ENCODE measurements at places on chromosomes 4 and X. TPM values are rescaled to one million over a fixed set of nuclear protein-coding genes. Genes with fewer than 3 reads are reported as not detected.

GRCh38 chr4:109334129-109335105 is 32.0 kb upstream of the COL25A1 start:
- DNase-seq, result no peak
- H3K27me3 ChIP-seq, result no peaks in the 10 kb centered on the region
- no peak overlapping the region for H3K4me3 ChIP-seq
- no peaks in the 10 kb centered on the region for H3K4me1 ChIP-seq

GRCh38 chr4:78766650-78767049 is 9.5 kb upstream of the BMP2K start:
- no peak for DNase-seq
- H3K4me1 ChIP-seq, result no peaks in the 10 kb centered on the region
- H3K27me3 ChIP-seq, result no peaks in the 10 kb centered on the region

GRCh38 chr4:7624396-7624980 is 189.8 kb upstream of the PSAPL1 start:
- H3K4me1 ChIP-seq, result no peaks in the 10 kb centered on the region
- H3K4me3 ChIP-seq, result no peak overlapping the region
- no peaks in the 10 kb centered on the region for H3K36me3 ChIP-seq
- no peak overlapping the region for H3K27ac ChIP-seq

- H3K4me1 ChIP-seq, result no peaks in the 10 kb centered on the region
- no peak overlapping the region for H3K4me3 ChIP-seq
- H3K36me3 ChIP-seq, result no peaks in the 10 kb centered on the region
- no peak for DNase-seq
- no peak overlapping the region for H3K27ac ChIP-seq
Observed at GRCh38 chrX:39774774-39775328, 322.9 kb downstream of the BCOR start.

GRCh38 chrX:21469071-21469470 is 94.9 kb downstream of the CNKSR2 start:
- DNase-seq, result no peak
- no peak overlapping the region for H3K27ac ChIP-seq
- H3K27me3 ChIP-seq, result no peaks in the 10 kb centered on the region
- H3K36me3 ChIP-seq, result no peaks in the 10 kb centered on the region

DNA sequence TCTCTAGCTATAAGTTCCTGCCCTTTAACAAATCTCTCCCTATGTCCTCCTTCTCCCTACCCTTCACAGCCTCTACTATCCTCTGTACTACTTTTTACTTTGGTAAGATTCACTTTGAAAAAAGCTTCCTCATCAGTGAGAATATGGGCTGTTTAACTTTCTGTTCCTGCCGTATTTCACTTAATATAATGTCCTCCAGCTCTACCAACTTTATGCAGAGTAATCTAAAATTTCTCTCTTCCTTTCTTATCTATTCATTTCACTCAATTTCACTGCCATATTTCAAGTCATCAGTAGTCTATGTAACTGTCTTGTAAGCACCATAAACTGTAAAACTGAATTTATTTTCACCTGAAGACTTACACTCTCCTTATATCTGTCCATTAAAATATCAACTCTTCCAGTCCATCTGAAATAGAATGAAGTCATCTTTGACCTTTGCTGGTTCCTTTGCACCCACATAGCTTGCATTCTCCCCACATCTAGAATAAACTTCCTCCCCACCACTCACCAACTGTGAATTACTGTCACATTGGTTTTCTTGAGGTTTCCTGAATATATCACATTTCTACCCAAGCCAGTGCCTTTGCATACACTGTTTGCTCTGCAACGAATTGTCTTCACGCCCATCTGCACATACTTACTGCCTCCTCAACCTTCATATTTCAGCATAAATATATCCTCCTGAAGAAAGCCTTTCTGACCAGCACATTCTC is 54.6 kb downstream of the ARAP2 start:
- H3K4me1 ChIP-seq, result no peaks in the 10 kb centered on the region
- no peak for DNase-seq
- H3K27ac ChIP-seq, result no peak overlapping the region
- no peaks in the 10 kb centered on the region for H3K36me3 ChIP-seq
- no peak overlapping the region for H3K4me3 ChIP-seq

- H3K27me3 ChIP-seq, result no peaks in the 10 kb centered on the region
- DNase-seq, result peak; percentile 28
- no peaks in the 10 kb centered on the region for H3K36me3 ChIP-seq
- no peak overlapping the region for H3K4me3 ChIP-seq
- no peak overlapping the region for H3K27ac ChIP-seq
- H3K4me1 ChIP-seq, result no peaks in the 10 kb centered on the region
Observed at GRCh38 chrX:136272325-136272724, 21.1 kb upstream of the MAP7D3 start.

DNA sequence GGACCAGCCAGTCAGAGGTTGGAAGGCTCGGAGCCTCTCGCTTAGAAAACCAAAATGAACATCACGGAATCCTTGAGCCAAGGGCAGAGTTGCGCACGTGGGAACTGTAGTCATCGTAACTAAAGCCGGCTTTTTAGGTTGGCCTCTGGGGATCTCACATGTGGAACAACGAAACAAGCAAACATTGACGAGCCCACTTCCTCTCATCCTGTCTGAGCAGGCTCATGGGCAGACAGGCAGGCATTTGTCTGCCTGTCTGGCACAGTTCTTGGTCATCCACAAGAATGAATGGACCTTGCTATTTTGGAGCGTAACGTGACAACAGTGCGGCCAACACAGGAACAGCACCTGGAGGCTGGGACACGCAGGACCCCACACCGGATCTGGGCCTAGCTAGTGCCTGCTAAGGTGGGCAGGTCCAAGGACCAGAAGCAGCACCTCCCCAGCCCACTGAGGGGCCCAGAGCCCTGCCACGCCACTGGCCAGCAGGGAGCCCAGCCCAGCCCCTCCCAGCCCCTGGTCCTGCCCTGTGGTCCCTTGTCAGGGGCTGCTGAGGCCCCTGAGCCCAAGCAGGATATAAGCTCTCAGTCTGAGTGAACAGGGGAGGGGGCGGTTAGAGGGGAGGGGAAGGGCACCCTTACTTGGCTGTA is 9.2 kb upstream of the TREX2 start:
- H3K4me1 ChIP-seq, result no peaks in the 10 kb centered on the region
- no peaks in the 10 kb centered on the region for H3K27me3 ChIP-seq
- H3K4me3 ChIP-seq, result no peak overlapping the region
- no peak for DNase-seq
- H3K27ac ChIP-seq, result no peak overlapping the region
- H3K36me3 ChIP-seq, result no peaks in the 10 kb centered on the region

- no peak overlapping the region for H3K27ac ChIP-seq
- no peaks in the 10 kb centered on the region for H3K27me3 ChIP-seq
- H3K4me3 ChIP-seq, result no peak overlapping the region
Observed at GRCh38 chr4:106738121-106738520, 298.0 kb downstream of the DKK2 start.

- H3K27ac ChIP-seq, result no peak overlapping the region
- H3K4me3 ChIP-seq, result no peak overlapping the region
- no peaks in the 10 kb centered on the region for H3K36me3 ChIP-seq
Observed at GRCh38 chr4:7076696-7077082, 8.8 kb upstream of the GRPEL1 start.

DNA sequence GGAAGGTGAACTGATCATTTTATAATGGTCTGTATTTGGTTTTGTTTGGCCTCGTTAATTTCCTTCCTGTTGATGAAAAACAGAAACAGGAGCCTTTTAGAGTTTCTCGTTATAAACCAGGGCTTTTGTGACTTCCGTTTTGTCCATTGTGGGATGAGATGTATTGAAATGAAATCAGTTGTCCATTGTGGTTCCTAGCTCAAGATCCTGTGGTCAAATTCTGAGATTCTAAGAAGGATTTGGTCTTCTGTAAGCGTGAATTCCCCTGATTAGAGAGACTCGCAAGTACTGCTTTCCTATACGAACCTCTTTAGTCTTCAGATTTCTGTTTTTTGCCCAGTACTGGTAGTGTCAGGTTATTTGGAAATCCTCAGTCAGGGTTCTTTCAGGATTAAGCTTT is 101.7 kb downstream of the RAPGEF2 start:
- no peak for DNase-seq
- H3K27me3 ChIP-seq, result no peaks in the 10 kb centered on the region
- H3K4me1 ChIP-seq, result no peaks in the 10 kb centered on the region
- no peak overlapping the region for H3K27ac ChIP-seq
- no peak overlapping the region for H3K4me3 ChIP-seq

DNA sequence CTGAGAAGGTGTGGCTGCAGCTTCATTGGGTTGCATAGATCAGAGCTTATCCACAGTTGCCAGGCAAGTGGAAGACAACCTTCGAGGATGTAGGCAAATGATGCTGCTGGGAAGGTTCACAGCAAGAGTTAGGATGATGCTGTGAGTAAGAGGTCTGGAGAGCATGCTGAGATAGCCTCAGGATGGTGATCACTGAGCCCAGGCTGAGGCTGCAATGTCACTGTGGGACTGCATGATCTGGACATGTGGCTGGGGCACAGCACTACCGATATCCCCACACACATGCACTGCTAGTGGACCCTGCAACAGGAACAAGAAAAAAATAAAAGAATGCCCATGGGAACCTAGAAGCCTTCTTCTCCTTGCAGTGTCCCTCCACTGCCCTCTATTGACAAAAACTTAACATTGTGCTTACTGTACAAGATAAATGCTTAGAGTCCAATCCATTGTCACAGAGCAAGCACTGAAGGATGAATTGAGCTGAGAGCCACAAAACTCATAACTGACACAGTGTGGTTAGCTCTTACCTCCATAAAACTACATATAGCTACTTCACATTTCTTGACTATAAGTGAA is 105.6 kb downstream of the CNKSR2 start:
- H3K27ac ChIP-seq, result no peak overlapping the region
- no peaks in the 10 kb centered on the region for H3K27me3 ChIP-seq
- no peaks in the 10 kb centered on the region for H3K36me3 ChIP-seq
- peak; percentile 73 for DNase-seq
- H3K4me1 ChIP-seq, result no peaks in the 10 kb centered on the region

- no peaks in the 10 kb centered on the region for H3K27me3 ChIP-seq
- H3K4me3 ChIP-seq, result no peak overlapping the region
- no peak overlapping the region for H3K27ac ChIP-seq
- peak; percentile 87 for DNase-seq
- no peaks in the 10 kb centered on the region for H3K36me3 ChIP-seq
Observed at GRCh38 chrX:154918060-154918483, 31.9 kb downstream of the F8A1 start.

- no peak overlapping the region for H3K4me3 ChIP-seq
- H3K27ac ChIP-seq, result no peak overlapping the region
- no peaks in the 10 kb centered on the region for H3K27me3 ChIP-seq
- H3K36me3 ChIP-seq, result no peaks in the 10 kb centered on the region
- H3K4me1 ChIP-seq, result no peaks in the 10 kb centered on the region
Observed at GRCh38 chr4:36485885-36486284, 204.5 kb downstream of the DTHD1 start.

GRCh38 chr4:131638781-131639180 is 1510.3 kb upstream of the PCDH10 start:
- no peaks in the 10 kb centered on the region for H3K36me3 ChIP-seq
- H3K4me3 ChIP-seq, result no peak overlapping the region
- H3K4me1 ChIP-seq, result no peaks in the 10 kb centered on the region
- DNase-seq, result no peak
- H3K27me3 ChIP-seq, result no peaks in the 10 kb centered on the region

DNA sequence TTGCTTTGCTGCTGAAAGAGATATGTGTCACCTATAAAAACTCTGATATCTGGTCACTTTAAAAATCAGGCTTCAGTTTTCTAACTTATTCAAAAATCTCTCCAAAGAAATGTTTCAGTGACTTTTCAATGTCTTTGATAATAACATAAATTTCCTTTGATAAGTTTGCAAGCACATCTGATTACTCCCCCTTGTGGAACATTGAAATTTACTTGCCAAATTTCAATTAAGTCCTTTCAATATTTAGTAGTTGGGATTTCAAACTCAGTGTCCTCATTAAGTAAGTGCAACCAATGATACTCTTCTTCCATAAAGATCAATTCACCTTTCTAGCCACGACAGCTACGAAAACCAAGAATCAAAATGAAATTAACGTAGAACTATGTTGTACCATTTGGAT is 151.3 kb upstream of the FAM47C start:
- H3K27ac ChIP-seq, result no peak overlapping the region
- no peak overlapping the region for H3K4me3 ChIP-seq
- no peaks in the 10 kb centered on the region for H3K36me3 ChIP-seq

DNA sequence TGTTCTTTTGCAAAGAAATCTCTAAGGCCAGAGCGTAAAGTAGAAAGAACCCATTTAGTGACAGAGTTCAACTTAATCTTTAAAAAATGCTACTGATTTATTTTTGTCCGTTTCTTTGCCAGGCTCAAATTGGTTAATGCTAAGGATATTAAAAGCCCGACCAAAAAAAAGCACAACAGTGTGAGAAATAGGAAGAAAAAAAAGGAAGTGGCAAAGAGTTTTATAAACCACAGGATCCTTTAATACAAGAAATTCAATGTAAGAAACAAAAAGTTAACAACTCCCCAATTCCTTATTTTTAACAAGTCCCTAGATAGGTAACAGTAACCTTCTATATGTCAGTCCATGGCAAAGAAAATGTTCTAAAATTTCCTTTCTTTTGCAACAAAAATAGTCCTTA is 480.4 kb downstream of the ACTRT1 start:
- no peak overlapping the region for H3K4me3 ChIP-seq
- DNase-seq, result no peak
- no peaks in the 10 kb centered on the region for H3K36me3 ChIP-seq

DNA sequence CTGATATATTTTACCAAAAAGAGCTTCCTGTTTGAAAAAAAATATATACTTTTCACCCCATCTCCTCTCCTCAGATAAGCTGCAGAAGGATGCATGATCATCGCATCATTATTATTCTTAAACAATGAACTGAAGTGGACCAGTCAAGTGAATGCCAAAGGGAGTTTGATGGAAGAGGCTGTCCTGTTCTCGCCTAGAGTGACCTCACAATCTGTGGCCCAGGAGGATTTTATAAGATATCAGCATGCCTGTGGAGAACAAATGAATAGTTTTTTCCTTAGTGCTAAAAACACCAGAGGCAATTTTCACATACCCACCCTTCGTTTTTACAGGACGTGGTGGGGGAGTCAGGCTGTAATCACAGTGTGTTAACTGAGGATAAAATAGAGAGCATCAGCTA is 112.7 kb downstream of the USP46 start:
- H3K27ac ChIP-seq, result no peak overlapping the region
- H3K4me3 ChIP-seq, result no peak overlapping the region
- no peak for DNase-seq
- H3K4me1 ChIP-seq, result peaks cover 4% of the 10 kb centered on the region

The SPANXC gene
- total RNA-seq, result not detected

The PNMA6F gene
- not detected for total RNA-seq

The NEUROG2 gene
- not detected for total RNA-seq

The ITIH6 gene
- not detected for total RNA-seq

The GYPE gene
- total RNA-seq, result 1.2 TPM

The SLC34A2 gene
- 0.24 TPM for total RNA-seq

The SPACA5B gene
- total RNA-seq, result not detected

The APLN gene
- total RNA-seq, result 0.55 TPM

The DOK7 gene
- not detected for total RNA-seq

The HUWE1 gene
- total RNA-seq, result 236 TPM

All from A673 (cell line).